ENCODE measurements at places on chromosomes 13 and 19.

DNA sequence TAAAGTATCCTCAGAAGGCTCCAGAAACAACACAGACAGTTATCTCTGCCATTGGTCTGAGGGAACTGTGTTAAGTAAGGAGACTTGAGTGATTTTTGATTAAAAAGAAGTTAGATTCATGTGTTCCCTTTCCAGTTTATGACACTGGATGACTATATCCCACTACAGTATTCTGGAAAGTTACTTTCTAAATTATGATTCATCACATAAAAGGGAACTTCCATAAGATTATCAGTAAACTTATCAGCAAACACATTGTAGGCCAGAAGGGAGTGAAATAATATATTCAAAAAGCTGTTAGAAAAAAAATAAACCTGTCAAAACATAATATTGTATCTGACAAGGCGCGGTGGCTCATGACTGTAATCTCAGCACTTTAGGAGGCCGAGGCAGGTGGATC, 700.0 kb downstream of the SLITRK6 start:
- DNase-seq: no peak

GRCh38 chr19:52638601-52639000, 446 bp upstream of the ZNF83 start:
- no peak for DNase-seq

DNA sequence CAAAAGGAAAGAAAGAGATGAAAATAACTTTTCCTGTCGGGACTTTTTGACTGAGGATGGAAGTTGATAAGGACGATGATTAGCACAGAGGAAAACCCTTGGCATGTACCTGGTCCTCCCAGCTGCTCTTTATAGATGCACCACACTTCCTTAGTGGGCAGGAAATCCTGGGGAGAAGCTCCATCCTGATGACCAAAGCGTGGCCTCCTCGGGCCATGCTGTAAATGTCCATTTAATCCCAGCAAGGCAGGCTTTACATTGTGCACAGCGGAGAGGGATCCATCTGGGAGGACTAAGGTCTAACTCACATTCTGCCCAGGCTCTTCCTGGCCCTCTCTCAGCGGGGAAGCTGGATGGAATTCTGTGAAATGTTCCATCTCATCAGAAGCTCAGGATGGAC, 113.5 kb downstream of the COL4A2 start:
- no peak for DNase-seq

DNA sequence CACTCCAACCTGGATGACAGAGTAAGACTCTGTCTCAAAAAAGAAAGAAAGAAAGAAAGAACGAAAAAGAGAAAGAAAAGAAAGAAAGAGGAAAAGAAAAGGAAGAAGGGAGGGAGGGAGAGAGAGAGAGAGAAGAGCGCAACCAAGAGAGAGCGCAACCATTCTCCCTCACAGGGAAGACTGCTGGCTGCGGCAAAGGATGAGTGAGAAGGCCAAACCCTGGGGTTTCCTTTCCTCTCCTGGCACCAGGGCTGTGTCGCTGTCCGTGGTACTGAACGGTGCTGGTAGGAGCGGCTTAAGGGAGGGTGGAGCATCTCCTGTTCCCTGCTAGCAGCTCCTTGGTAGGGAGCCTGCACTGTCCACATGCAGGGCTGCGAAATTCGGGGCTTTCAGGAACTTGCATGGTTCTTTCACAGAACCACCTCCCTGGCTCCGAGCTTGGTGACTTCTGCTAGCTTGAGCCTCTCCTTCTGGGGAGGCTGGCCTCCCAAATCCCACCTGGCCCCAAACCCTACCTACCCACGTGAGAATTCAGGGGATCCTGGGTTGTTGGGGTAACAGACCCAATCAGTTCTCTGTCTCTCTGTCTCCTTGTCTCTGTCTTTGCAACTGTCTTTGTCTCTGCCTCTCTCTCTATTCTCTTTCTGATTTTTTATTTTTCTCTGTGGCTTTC, 51.1 kb upstream of the ZNRF4 start:
- DNase-seq: no peak

DNA sequence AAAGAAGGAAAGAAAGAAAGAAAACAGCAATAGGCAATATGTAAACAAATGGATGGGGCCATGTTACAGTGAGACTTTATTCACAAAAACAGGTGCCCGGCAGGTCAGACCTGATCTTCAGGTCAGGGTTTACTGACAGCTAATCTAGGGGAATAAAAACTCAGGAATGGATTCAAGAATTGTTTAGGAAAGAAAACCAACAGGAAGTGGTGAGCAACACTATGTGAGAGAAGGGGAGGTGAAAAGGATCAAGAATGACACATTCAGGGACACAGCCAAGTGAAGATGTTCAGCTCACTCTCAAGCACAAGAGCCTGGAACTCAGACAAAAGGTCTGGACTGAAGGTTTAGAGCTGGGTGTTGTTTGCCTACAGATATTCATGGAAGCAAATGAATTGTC, 244.5 kb downstream of the EFNB2 start:
- DNase-seq: no peak

DNA sequence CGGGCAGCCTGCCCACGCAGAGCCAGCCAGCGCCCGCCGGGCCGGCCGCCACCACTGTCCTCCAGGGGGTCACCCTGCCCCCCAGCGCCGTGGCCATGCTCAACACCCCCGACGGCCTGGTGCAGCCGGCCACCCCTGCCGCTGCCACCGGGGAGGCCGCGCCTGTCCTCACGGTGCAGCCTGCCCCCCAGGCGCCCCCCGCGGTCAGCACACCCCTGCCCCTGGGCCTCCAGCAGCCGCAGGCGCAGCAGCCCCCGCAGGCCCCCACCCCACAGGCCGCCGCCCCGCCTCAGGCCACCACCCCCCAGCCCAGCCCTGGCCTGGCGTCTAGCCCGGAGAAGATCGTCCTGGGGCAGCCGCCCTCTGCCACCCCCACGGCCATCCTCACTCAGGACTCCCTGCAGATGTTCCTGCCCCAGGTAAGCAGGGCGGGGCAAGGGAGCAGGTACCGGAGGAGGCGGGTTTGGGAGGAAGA, 32.3 kb upstream of the EHD2 start:
- DNase-seq: no peak

- no peak for DNase-seq
Measured at GRCh38 chr19:17451820-17452219, 3.4 kb upstream of the TMEM221 start.

GRCh38 chr19:19131989-19132388, 6.3 kb downstream of the TMEM161A start:
- DNase-seq: no peak

DNA sequence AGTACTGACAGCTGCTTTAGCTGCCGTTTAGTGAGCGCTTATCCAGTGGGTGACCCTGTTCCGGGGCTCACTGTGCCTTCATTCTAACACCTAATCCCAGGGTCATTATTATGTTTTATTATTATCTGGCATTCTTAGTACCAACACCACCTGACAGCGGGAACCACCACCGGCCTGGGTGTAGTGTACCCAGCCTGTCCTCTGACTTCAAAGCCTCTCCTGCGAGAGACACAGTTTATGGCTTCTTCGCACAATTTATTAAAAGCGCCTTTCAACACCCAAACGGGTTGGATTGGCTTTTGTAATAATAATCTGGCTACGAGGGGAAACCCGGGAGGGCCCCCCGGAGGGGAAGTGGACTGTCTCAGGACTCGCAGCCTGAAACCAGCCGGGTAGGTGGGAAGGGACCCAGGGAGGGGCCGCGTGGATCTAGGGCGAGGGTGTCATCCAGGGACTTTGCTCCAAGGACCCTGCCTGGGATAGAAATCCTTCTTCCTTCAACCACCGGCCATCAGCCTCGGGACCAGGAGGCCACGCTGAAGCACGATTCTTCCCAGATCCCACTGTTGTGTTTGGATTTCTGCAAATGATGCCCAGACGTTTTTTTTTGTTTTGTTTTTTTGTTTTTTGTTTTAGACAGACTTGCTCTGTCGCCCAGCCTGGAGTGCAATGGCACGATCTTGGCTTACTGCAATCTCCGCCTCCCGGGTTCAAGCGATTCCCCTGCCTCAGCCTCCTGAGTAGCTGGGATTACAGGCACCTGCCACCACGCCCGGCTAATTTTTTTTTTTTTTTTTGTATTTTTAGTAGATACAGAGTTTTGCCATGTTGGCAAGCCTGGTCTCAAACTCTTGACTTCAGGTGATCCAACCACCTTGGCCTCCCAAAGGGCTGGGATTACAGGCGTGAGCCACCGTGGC, 1.6 kb upstream of the ZBTB7A start:
- no peak for DNase-seq

GRCh38 chr19:54532528-54532927, 29.9 kb downstream of the LAIR2 start:
- no peak for DNase-seq

GRCh38 chr13:112477070-112477619, 101.0 kb downstream of the SPACA7 start:
- DNase-seq: no peak

GRCh38 chr19:33268162-33268991, 34.0 kb downstream of the CEBPA start:
- DNase-seq: no peak

- no peak for DNase-seq
Measured at GRCh38 chr13:28475916-28476725, 18.8 kb downstream of the FLT1 start.

GRCh38 chr13:51524312-51524711, 60.0 kb upstream of the WDFY2 start:
- no peak for DNase-seq

DNA sequence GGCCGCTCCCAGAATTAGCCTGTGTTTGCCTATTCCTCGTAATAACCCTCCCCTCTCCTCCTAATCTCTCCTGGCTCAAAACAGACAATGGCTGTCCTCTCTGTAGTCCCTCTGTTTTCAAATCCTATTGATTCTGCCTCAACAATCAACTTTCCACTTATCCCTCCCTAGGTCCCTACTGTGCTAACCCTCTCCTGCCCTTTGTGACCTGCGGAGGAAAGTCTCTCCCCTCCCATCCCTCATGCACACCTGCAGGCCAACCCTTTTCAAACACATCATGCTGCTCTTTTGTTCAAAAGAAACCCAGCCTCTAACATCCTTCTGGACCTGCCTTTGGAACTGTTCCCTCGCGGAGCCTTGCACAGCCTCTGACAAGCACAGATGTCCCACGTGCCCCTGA, 37.3 kb downstream of the CILP2 start:
- DNase-seq: no peak

DNA sequence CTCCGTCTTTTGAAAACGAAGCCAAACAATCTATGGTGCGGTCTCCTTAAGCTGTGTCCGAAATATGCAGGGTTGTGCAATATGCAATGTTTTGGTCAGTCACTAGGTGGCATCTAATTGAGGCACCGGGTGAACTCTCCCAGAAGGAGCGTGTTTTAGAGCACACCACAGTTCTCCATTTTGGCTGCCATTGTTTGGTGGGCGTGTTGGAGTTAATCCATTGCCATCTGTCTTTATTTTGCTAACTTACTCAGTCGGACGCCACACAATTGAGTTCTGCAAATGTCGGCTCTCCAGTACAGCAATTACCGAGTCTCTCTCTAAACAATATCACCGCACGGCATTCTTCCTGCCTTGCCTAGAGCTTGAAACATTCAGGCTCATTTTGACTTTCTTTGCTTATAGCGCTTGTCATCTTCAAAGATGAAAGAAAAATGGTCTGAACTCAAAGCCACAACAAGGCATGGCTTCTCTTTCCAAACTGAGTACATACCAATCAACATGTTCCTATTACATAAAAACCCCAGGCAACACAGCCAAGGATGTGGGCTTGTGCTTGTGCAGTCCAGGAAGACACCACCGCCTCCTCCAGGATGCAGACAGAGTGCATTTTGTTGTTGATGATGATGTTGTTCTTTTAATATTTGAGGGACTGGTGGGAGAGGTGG, 182.0 kb upstream of the SERP2 start:
- no peak for DNase-seq

DNA sequence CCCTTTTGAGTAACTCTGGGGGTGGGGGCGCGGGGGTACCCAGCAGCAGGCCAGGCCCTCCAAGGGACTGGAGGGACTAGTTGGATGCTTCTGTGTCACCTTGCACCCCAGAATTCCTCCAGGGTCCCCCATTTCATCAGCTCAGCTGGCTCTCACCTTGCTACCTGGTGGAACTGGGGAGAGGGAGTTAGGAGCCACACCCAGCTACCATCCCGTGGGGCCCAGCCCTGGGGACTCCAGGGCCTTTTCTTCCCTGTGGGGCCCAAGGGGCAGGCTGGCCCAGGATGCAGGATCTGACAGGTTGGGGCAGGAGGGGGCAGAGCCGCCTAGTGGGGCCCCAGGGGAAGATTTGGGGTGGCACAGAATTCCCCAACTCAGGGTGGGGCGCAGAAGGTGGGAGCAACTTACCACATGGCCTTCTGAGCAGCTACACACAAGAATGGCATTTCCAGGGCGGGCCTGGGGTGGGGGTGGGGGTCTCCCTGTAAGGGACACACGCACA, 32.8 kb upstream of the NANOS3 start:
- DNase-seq: no peak

DNA sequence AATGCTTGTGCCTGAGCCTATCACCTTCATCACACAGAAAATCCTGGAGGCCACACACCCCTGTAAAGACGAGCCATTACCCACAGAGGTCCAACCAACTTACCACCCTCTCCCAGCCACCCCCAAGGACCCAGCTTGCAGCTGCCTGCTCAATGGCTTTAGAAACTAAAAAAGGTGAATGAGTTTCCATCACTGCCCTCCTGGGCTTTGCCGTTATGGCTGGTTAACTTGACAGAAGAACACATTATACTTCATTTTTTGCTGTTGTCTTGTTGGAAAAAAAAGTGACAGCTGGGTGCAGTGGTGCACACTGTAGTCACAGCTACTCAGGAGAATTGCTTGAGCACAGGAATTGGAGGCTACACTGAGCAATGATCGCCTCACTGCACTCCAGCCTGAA, 17.4 kb upstream of the FEM1A start:
- DNase-seq: no peak

DNA sequence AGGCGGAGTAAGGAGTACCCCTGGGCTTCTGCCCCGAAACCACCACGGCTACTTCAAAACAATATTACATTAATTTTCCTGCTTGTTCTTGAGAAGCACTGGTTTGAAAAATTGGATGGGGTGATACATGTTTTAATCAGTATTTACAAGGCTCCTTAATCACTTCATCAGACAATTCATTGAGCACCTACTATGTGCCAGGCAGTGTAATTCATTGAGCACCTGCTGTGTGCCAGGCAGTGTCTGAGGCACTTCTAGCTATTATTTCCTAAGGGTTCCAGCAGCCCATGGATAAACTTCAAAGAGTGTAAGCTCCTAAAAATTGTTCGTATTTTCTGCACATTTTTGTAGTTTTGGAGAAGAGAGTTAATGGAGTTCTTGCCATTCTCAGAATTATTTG, 1.6 kb upstream of the GAS6 start:
- no peak for DNase-seq

DNA sequence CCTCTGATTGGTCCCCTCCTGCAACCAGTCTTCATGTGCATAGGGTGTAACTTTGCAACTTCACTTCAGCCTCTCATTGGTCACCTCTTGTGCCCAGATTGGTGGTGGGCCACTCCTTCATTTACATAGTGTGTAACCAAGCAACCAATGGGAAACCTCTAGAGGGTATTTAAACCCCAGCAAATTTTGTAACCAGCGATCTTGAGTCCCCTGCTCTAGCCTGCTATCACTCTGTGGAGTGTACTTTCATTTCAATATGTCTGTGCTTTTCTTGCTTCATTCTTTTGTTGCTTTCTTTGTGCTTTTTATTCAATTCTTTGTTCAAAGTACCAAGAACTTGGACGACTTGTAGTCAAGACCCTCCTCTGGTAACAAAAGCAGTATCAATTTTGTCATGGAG, 1336.9 kb upstream of the SPRY2 start:
- no peak for DNase-seq

Data from NCI-H1436 treated with DMSO at 0.1 percent for 48 hours (cell line).